ENCODE measurements at places on chromosomes 3 and 15.

- no peak for DNase-seq
These were observed 26.8 kb upstream of the FAM107A start for GRCh38 chr3:58604031-58604430.

- no peak for DNase-seq
These were observed 56.5 kb downstream of the ZNF385D start for GRCh38 chr3:21694506-21694905.

- peak; percentile 41 for DNase-seq
These were observed 20.6 kb downstream of the SMAD3 start for GRCh38 chr15:67085818-67086636.

DNA sequence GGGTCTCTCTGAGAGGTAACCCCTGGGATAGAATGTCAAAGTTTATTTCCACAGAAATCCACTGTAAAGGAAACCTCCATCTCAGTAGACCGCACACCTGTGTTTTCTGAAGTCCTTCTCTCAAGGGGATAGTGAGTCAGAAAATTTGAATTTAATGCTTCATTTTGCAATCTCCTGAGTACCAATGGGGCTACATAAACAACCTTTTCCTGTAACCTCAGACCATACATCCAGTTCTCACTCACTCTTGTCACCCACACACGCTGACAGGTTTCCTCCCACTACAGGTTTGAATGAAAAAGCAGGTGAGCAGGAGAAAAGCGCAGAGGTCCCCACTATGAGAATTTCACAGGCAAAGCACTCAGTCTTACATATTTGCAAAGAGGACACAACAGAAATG is 165.3 kb upstream of the MCTP2 start:
- no peak for DNase-seq

Measured in eye (tissue), 1 donor.